ENCODE measurements at places on chromosomes 11 and 22.

DNA sequence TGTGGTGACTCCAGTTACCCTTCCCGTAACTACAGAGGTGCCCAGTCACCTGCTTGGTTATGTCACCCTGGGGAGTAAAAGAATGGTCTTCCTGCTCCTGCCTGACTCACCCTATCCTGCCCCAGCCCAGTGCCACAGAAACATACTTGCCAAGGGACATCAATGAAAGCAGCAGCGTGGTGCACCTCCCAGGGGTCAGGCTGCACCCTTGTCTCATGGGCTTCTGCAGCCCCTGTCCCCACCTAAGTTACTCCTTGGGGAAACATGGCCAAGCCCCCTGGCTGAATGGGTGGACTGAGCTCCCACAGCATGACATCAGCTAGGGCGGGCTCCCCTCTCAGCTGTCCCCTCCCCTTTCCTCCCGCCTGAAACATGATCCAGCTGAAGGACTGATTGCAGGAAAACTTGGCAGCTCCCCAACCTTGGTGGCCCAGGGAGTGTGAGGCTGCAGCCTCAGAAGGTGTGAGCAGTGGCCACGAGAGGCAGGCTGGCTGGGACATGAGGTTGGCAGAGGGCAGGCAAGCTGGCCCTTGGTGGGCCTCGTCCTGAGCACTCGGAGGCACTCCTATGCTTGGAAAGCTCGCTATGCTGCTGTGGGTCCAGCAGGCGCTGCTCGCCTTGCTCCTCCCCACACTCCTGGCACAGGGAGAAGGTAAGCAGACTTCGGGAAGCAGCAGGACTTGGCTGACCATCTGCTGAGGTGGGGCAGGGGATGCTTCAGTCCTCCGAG is at the start of gene HTR3A:
Gene HTR3A, plus strand, starts transcription at position 368 of the 730 bp plus-strand sequence. Its CDS starts 218 bp downstream, at position 586.
- no peak for DNase-seq

- no peak for DNase-seq
These were observed 122.1 kb upstream of the VPREB1 start for GRCh38 chr22:22122348-22123117.

DNA sequence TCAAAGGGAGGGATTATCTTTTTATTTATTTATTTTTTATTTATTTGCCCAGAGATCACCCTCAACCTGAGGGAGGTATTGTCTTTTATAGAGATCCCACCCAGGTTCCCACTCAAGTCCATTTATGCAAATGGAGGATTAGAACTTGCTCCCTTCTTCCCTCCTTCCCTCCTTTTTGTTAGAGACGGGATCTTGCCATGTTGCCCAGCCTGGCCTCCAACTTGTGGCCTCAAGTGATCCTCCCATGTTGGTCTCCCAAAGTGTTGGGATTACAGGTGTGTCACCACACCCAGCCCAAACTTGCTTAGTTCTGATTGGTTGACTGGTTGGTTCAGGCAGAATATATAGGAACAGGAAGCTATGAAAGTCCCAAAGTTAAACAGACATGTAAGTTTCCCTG is 51.9 kb downstream of the HIPK3 start:
- DNase-seq = no peak

DNA sequence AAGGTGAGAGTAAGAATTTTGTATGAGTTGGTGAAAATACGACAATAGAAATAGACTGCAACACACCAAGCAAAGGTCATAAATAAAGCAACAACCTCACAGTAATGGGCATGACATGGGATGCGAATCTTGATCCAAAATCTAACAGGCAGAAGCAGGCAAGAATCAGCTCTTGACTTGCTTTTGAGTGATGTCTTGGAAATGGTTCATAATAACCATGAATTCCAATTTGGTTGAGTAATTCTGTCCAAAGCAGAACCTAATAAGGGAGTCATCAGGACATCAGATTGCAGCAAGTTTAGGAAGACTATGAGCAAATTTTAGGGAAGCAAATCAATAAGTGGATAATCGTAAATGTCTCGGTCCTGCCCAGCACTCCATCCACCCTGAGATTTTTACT is 224.0 kb upstream of the ISX start:
- no peak for DNase-seq

- DNase-seq = no peak
These were observed at the start of gene OR52E8 for GRCh38 chr11:5857590-5857989. Gene OR52E8, minus strand, starts transcription at chr11:5857690. Its CDS starts 0 bp downstream, at chr11:5857690.

GRCh38 chr22:40363059-40363458 is 7.3 kb upstream of the SGSM3 start:
- DNase-seq = no peak

- DNase-seq = no peak
These were observed 303.6 kb downstream of the SBF2 start for GRCh38 chr11:9990221-9990973.

DNA sequence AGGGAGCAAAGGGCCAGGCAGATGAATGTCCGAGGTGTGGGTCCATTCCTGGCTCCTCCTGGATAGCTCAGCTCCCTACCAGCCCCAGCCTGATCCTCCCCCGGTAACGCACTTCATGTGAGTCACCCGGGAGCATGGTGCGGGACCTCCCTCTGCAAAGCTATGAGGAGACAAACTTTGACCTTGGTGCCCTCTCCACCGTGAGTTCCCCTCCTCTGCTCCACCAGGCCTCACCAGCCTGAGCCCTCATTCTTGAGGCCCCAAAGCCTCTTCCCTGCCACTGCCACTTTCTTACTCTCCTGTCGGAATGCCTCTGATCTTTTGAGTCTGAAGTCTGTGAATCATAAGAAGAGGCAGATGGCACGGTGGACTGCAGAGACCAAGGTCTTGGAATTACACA is 37.4 kb upstream of the CD82 start:
- no peak for DNase-seq

DNA sequence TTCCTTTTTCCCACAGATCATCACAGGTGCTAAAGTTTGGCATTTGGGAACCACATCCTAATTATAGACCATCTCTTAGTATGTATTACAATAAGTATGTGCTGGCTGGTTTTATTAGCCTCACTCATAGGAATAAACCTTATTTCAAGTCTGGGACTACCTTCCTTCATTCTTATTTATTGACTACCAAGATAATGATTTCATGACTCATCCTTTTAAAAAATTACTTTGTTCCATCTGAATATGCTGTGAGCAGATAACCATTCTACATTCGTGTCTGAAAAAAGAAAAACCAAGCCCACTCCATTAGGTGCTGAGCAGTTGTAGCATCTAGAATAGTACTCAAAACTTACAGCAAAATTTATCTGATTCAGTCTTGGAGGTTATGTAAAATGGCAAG is 12.3 kb downstream of the TNRC6B start:
- DNase-seq = no peak

DNA sequence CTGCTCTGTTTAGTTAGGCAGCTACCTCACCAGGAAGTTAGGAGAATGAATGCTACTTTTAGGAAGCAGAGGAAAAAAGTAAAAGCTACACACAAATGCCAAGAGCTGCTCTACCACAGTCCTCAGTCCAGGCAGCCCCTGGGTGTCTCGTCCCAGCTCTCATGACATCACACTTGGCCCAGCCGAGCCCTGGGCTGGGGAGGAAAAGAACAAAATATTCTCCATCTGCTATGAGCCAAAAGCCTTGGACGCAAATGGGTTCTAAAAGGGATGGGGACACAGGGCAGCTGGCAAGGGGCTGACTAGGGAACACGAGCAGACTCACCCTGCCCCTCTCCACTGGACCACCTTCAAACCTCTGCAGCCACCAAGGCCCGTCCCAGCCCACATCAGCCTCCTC is 26.1 kb downstream of the TMEM184B start:
- DNase-seq = no peak

DNA sequence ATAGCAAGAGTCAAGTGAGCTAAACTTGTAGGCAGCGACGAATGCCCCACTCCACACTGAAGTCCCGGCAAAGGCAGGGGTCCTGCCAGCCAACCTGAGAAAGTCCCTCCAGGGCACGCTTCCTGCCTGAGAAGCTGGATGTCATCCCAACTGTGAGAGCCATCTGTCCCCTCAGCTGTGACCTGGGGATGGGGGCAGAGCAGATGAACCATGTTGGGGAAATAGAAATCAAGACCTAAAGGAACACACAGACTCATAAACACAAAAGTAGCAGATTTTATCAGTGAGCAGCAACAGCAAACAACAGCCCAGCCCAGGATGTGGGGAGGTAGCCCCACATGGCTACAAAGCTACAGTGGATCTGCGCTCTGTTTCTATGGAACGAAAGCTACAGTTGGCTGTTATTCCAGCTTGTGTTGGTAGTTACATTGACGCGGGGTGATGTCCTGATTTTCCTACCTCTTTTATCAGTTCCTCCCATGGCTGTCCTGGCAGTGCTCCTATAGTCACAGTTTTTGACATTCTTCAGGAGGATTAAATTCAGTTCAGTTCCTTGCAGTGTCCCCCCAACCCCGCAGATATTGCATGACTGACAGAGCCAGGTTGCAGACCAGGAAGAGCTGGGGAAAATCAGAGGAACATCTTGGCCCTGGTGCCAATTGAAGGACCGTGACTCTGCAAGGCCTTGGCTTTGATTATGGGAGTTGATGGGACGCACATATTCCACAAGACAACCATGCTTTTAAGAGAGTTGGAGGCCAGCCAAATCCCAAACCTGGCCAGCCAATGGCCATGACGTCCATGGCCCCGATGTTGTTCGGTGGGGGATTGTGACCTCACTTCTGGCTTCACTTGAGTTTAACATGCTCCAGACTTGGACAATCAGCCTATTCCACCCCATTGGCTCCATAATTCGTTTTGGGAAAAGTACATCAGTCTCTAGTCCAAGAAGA is 14.6 kb downstream of the MRGPRD start:
- no peak for DNase-seq

DNA sequence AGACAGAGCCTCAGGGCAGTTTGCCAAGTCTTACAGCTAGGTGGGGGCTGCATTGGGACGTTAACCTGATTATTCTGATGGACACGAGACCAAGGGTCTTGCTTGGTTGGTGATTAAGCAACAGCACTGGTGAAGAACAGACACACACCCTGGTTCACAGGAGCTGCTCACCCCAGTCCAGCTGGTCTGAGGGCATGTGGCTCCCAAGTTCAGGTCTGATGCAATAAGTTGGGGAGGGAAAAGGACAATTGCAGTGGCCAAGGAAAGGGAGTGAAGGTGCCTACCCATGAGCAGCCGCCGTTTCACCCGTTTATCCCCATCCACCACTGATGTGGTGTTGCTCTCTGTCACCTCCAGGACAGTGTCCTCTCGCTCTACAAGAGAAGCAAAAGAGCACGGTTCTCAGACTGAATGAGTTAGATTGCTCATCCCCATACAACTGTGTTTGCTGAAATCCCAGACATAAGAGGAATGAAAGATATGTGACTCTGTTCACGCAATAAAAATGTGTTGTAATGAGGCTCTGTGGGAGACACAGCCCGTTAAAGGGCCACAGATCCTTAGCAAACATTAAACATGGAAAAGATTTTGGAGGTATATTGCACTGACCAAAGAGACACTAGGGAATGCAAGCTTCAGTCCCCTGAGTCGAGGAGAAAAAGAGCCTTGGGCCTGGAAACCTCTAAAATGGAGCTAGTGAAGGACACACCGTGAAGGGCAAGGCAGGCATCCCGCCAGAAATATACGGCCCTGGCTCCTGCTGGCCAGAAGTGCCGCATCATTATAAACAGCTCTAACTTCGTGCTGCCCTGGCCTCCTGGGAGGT is 25.6 kb downstream of the SCUBE2 start:
- no peak for DNase-seq
